ENCODE measurements at places on chromosomes 12 and 14.

GRCh38 chr12:48145981-48146380 is 11.3 kb downstream of the ASB8 start:
- DNase-seq: no peak

DNA sequence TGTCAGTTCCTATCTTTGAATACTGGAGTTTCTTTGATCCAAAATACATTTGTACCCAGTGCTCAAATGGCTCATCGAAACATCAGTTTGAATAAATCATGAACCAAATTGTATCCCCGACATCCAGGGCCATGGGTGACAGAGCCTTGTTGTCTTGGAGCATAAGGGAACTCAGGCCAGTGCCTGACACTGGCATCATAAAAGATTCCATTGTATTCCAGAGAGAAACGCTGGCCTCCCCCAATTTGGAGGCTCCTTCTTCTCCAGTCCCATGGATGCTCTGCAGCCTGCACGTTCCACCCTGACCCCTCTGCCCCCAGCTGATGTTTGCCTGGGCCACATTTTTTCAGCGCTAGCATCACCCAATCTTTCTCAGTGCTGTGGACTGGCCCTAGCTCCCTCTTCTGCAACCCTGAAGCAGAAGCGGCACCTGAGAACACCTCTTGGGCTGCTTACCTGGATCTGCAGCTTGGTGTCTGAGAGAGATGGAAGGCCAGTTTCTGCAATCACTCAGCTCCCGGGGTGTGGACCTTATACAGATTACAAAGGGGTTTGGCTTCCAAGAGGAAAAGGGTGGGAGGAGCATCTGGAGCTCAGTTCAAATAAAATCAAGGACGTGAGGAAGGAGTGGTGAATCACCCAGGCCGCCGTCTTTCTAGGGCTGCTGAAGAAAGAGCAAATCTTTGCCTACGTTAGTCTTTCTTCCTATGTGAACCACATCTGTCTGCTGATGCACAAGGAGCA is at the start of gene RNASE1:
Gene RNASE1 (minus strand): TSS at position 504 of the 744 bp plus-strand sequence. CDS start 776 bp downstream, outside the sequence.
- DNase-seq: no peak

DNA sequence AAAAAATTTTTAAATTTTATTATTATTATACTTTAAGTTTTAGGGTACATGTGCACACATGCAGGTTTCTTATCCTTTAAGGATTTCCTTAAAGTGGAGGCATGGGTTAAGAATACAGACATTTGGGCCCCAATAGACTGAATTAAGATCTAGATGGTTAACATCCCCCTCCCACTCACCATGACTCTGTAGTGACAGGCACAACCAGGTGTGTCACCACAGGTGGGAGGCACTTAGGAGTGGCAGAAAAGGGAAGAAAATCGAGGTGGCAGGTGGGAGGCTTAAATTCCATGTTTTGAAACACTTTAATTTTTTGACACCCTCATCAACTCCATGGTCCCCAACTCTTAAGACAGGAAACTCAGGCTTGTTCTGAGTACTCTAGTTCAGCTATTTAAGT is 37.6 kb upstream of the GRIP1 start:
- no peak for DNase-seq

DNA sequence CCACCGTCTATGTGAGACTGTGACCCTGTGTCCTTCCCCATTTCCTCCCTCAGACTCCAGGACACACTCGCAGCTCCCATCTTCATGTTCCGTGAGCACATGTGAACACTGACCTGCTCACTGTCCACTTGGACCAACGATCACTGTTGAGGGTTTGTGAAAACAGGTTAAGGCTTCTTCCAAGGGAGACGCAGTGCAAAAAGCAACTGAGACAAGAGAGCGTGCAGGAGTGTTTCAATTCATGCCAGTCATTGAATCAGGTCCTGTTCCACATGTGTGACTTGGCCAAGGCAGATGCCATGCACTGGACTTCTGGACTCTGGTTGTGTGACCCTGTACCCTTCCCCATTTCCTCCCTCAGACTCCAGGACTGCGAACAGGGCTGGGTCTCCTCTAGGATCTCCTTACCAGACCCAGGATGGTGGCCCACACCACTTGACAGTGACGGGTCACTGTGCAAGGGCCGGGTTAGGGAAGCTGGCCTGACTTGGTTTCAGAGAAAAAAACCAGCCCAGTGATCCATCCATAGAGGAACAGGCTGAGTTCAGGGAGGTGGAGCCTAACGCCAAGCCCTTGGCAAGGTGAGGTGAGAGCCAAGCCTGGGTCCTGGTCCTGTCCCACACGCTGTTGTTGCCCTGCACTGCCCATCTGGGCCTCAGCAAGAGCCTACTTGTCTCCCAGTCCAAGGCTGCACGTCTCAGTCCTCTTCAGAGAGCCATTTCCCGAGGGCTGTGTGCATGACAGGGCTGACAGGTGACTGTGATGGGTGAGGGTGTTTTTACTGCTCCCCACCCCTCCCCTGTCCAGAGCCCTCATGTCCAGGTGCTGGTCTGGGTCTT is 5.7 kb upstream of the KRT5 start:
- no peak for DNase-seq

DNA sequence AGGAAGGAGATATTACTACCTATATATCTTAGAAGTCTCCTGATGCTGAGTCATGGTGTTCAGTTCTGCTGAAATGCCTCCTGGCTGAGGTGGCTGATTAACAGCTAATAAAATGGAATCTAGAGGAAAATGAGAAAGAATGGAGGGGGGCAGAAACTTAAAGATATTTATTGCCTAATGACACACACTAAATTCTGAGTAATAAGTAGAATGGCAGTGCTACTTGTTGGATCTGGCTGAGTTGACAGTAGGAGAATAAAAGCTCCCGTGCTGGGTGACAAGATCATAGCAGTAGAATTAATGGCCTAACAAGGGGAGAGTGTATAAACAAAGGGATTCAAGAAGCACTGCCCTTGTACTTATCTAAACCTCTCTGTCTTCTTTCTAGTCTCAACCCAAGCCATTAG is 137.5 kb downstream of the CNTN1 start:
- DNase-seq: no peak

DNA sequence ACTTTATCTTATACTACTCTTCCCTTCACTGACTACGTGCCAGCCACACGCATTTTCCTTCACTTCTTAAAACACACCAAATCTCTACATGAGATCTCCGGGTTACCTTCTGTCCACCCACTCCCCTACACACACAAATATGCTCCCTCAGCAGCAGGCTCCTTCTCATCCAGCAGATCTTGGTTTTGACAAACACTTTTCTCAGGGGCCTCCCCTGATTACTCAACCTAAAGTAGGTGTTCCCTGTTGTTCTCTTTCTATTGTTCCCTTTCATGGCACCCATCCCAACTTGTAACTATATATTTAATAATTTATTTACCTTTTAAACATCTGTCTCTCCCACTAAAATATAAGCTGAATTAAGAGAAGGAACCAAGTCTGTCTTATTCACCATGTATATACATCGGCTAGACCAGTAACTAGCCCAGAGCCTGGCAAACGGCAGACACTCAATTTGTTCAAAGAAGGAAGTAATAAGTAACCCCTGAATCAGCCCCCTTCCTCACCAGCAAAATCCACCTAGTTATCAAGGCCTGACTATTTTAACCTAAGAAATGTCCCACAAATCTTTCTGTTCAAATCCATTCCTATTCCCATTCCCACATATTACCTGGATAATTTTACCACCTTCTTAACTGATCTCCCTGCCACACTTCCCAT is 2.7 kb downstream of the C2CD5 start:
- no peak for DNase-seq

DNA sequence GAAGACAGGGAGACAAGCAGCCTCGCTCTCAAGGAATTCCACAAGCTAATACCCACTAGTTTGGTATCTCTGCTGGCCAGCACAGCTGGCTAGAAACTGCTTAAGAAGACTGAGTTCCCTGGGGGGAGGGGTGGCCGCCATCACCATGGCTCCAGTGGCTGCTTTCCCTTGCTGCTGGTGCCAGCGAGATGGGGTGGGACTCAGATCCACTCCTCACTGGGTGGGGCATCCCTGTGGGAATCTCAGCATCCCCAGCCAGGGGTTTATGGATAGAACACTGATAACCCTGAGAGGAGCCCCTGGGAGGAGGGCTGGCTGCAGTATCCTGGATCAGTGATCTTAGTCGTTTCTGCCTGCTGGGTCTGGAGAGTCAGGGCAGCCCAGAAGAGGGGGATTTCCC is 170.6 kb upstream of the MDGA2 start:
- no peak for DNase-seq

DNA sequence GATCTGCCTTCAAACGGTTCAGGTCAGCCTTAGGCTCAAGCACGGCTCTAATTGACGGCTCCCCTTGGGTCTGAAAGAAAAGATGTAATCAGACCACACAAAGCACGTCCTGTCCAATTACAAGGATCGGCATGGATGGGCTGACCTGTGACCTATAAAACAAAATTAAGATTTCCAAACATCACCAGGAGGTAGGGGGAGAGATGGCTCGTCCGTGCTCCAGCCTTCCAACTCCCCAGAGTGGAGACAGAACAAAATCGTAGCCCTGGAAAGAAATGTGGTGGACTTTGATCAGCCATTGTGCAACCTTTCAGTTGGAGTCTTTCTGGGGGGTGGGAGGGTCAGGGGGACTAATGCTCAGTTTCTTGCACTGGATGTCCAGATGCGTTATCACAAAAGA is 226.6 kb upstream of the DIO3 start:
- no peak for DNase-seq

- DNase-seq: no peak
These were observed 378.1 kb downstream of the ALG10 start for GRCh38 chr12:34400411-34400881.

DNA sequence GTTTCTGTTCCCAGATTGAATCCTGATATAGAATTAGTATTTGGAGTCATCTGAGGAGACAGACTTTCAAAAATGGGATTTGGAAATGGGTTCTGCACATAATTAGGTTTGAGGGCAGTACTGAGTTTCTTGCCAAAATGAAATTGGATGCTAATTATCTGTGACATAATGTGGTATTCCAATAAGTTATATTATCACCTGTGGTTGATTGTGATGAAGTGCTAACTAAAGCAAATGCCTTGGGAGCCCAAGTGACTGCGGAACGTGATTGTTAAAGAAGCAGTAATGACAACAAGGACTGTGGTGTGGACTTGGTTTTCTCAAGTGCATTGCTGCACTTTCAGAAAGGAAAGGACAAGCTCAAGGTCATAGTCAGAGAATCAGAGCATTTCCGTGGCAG is 337.0 kb downstream of the IPO8 start:
- no peak for DNase-seq

DNA sequence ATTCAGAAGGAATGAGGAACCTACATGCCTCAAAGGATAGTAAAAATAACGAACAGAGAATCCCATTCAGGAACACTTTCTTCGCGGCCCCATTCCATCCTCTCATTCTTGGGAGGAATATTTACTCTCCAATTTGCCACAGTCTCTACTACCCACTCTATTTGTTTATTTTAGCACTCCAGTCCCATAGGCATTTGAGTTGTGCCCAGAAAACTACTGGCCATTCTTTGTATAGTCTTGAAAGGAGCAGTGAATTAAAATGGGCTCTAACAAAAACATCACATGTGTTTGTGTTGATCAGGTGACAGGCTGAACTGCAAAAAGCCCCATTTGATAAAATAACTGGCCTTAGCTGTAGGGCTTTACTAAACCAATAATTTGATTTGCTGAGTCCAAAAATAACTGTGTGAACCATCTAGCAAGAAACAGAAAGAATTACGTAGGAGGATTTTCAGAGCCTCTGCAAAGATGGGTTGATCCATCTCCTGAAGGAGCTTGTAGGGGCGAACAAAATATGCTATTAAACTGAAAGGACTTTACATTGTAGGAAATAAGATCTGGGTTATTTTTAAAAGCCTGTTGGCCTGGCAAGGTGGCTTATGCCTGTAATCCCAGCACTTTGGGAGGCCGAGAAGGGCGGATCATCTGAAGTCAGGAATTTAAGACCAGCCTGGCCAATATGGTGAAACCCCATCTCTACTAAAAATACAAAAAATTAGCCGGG is 142.3 kb upstream of the CPNE8 start:
- DNase-seq: no peak

DNA sequence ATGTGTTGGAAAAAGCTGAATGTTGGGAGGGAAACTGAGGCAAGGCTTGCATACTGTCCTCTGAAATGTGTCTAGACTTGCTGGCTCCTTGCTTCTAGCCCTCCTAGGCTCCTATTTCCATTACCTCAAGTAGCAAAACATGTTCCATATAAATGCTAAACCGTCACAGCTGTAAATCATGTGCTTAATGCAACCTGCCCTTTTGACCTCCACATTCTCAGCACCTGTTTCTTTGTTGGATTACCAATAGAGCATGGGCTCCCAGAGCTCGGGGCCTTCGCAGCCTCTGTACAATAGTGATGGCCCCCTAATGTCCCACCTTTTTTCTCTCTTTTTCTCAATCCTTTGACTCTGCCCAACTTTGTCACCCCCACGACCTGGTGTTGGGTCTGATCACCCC is 23.3 kb downstream of the RERGL start:
- DNase-seq: no peak

GRCh38 chr12:68446901-68447796 is 115.0 kb upstream of the MDM1 start:
- no peak for DNase-seq

DNA sequence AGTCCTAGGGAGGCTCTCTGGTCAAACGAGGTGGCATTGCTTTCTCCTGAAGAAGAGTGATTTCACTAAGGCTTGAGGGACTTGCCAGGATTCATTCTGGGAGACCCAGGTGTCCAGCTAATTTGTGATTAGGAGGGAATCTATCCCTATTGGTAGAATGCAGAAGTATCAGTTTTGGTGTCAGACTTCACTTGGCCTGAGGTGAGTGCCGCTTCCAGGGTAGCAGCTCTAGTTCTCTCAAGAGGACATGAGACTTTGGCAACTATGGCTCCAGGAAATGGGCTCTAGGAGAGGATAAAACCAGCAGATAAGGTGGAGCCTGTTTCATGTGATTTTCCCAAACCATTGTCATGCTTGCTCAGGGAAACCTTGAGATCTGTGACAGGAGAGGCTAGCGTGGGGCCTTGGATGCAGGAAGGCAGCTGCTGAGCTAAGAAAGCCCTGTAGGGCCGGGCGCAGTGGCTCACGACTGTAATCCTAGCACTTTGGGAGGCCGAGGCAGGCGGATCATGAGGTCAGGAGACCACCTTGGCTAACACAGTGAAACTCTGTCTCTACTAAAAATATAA is 11.6 kb upstream of the TMEM117 start:
- no peak for DNase-seq

DNA sequence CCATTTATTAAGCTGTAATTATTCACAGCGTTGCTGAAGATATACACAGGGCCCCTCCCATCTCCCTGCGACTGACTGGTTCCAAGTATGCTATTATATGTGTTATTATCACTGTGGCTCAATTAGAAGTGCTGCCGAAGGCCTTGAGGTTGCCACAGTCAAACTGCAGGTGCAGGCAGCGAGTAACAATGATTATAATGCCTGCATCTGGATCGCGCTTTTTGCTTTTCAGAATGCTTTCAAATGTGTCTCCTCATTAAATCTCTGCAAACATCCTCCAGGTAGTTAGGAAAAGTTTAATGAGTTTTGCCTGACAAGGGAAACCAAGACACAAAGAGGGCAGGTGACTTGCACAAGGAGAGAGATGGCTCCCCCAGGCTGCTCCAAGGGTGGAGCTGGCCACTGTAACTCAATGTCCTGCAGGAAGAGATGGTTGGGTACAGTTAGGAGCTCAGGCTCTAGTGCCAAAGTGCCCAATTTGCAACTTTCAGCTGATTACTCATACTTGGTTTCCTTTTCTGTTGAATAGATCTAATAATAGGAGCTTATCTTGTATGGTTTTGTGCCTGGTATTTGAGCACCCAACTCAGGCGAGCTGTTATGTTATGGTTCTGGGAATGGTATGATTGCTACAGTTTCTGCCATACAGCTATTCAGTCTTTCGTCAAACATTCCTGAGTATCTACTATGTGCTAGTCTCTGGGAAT is 1.7 kb upstream of the SYNE3 start:
- DNase-seq: no peak

Data from GM12891 (cell line).